ENCODE measurements at places on chromosomes 11 and 22. TPM values are rescaled to one million over a fixed set of nuclear protein-coding genes. Genes with fewer than 3 reads are reported as not detected.

CCDC81 gene
- 0.85 TPM for total RNA-seq

YPEL4 gene
- 1.4 TPM for total RNA-seq

CASP1 gene
- 29.3 TPM for total RNA-seq

OR2AT4 gene
- not detected for total RNA-seq
